Cardiac muscle cell (in vitro differentiated cells and primary cell): ENCODE measurements at places on chromosomes 12 and 14. TPM values are rescaled to one million over a fixed set of nuclear protein-coding genes. Genes with fewer than 3 reads are reported as not detected.

Gene FAM222A
- polyA plus RNA-seq = 25.4 and 42.1 TPM in 2 replicates

Gene AHNAK2
- 17.8 and 18.8 TPM in 2 replicates for polyA plus RNA-seq

DNA sequence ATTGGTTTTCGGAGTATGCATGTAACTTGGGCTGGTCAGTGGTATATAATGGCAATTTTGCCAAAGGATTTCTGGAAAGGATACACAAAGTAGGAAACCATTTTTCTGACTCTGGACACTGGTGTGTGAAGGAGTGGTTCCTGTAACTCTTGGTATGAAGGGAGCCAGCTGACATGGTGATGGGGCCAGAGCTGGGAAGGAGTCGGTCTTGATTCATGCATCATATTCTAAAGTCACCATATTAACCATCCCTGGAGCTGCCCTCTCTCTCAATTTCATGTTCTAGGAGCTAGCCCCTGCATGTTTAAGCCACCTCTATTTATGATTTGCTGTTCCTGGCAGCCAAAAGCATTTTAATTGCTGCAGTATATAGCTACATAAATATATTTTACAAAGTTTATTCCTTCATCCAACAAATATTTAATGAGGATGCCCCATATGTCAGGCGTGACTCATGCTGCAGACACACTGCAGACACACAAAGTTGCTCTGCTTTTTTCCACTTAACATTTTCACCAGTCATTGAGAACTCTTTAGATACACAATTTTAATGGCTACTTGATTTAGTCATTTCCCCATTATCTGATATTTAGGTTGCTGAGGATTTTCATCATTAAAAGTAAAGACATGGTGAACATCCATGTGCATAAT, 78.7 kb upstream of the PSMC1 start:
- no peak for DNase-seq

GRCh38 chr14:103072595-103073366, 11.2 kb upstream of the LBHD2 start:
- no peak for DNase-seq

DNA sequence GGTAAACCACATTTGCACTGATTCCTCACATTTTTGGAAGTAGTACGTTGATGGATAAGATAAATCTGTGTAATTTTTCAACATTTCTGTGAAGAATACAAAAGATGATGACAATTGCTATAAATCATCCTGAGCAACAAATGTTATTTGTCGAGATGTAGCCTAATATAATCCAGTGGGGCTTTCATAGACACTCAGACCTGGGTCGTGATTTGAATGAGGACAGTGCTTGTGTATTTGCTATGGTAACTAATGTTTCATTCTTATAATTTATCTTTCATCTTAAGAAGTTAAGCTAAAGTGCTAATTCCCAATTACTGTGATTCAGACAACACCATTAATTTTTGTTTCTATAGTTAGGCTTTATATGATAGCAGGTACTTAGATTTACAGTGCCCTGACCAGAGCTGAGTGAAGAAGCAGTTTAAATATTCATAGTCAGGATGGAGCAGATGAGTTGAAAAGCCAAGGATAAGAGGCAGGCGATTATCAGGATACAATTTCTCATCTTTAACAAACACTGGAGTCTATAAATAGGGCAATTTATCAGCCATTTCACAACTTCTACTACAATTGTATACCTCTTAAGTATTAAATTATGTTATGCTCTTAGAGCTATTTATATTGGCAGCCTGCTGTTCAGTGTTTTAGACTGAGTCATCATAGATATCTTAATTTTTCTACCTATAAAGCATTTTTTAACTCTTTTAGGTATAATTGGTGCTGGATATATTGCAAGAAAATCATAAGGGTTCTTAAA, 359.9 kb downstream of the TRHDE start:
- DNase-seq = no peak

GRCh38 chr14:31921721-31922120, 155.4 kb upstream of the ARHGAP5 start:
- DNase-seq = no peak

DNA sequence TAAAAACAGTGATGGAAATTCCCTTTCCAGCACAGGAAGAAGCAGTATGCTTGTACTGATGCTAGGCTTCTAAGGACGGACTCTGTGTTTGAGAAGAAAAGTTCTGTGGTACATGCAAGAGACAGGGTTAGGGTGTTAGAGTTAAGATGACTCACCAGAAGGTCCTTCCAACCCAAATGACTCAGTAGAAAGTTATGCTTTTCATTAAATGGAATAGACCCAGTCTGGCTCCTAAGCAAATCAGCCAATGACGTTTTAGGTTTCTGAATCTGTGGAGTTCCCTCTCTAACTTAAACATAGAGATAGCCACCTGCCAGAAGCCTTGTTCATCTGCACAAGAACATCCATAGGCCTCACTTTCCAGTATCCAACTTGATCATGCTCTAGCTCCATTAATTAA, 5.7 kb downstream of the PTHLH start:
- peak; percentile 95 for DNase-seq

DNA sequence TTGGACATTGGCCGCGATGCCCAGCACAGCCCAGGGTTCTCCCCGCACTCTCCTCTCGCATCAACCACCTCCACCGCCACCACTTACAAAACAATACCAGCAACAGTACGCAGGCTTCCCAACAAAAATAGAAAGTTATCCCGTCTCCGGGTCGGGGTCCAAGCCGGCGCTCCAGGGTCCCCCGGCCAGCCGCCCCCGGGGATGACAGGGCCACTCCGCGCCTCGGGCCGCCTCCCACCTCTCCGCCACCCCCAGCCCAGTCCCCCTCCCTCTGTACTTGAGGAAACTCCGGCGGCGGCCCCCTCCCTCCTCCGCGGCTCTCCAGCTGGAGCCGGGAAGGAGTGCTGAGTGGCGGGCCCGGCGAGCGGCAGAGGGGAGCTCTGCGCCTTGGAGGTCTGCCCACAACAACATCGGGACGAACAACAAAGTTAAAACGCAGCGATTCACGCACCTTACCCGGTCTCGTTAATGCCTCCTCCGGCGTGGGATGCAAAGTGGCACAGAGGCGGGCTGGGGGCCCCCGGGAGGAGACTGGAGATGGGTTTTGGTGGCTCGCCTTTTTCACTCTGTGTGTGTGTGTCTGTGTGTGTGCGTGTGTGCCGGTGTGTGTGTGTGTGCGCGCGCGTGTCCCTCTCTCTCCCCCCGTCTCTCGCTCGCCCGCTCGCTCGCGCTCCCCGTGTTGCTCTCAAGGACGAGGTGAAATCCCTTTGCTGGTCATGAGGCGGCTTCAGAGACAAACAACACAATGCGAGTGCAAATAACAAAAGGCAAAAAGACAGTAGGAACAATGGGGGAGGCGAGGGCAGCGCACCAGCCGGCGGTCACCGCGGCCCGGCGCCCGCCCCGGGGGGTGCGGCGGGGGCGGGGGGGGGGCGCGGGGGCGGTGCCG, 386.8 kb downstream of the BCAT1 start:
- DNase-seq = peak; percentile 82
